CD4-positive, alpha-beta T cell treated with Interleukin-6 for 4 hours (primary cell): ENCODE measurements at places on chromosomes 12 and 14.

DNA sequence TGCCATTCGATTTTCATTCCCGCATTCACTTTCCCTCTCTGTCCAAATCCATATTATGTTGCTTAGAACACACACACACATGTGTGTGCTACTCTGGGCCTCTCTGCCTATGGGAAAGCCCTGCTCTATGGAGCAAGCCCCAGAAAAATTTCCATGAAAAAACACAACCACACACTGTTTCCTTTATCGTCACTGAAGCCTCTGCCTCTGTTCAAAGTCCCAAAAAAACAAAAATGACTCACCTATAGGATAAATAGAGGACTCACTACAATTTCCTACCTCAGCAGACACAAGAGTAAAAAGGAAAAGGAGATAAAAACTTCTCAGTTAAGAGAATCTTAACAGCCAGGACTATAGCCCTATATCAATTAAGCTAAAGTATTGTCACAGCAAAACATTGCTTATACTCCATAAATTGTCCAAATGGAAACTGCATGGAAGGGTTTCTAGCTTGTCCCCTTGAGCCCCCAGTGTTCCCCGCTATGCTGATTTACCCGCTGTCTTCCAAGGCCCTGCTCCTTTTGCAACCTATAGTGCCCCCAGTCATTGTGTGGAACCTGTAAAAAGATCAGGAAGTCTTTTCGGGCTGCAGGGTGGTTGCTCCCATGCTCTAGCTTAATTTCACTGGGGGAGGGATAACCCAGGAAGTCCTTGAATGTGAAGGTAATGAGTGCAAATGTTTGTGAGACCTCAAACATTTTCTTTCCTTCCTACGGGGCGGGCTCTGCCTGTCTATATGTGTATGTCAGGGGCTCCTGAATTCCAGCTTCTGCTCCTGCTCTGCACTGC lies 11.1 kb upstream of the PIP4K2C start:
- no peak for DNase-seq

GRCh38 chr14:52271538-52271937 lies 4.0 kb downstream of the PTGDR start:
- DNase-seq = no peak

GRCh38 chr14:89284333-89285058 lies 132.5 kb downstream of the FOXN3 start:
- no peak for DNase-seq

- no peak for DNase-seq
These were observed 21.3 kb downstream of the ACTN1 start for GRCh38 chr14:68957775-68958174.

DNA sequence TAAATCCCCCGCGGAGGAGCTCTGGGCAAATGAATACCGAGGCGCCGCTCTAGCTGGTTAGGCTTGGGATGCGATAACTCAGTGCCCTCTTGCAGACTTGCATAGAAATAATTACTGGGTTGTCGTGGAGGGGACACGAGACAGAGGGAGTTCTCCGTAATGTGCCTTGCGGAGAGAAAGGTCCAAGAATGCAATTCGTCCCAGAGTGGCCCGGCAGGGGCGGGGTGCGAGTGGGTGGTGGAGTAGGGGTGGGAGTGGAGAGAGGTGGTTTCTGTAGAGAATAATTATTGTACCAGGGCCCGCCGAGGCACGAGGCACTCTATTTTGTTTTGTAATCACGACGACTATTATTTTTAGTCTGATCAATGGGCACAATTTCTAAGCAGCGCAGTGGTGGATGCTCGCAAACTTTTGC lies 2.5 kb upstream of the TBX5 start:
- no peak for DNase-seq

DNA sequence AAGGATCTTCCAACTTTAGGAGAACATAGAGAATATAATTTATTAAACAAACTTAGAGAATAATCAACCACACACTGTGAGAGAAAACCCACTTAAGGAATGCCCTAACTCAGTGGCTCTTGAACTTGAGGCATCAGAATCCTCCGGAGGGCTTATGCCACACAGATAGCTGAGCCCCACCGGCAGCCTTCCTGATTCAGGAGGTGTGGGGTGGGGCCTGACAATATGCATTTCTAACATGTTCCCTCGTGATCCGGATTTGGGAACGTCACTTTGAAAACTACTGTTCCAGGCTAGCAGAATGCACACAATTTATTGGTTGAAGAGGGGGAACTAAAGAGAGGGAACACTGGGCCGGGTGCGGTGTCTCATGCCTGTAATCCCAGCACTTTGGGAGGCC lies 2.0 kb upstream of the SOAT2 start:
- no peak for DNase-seq

DNA sequence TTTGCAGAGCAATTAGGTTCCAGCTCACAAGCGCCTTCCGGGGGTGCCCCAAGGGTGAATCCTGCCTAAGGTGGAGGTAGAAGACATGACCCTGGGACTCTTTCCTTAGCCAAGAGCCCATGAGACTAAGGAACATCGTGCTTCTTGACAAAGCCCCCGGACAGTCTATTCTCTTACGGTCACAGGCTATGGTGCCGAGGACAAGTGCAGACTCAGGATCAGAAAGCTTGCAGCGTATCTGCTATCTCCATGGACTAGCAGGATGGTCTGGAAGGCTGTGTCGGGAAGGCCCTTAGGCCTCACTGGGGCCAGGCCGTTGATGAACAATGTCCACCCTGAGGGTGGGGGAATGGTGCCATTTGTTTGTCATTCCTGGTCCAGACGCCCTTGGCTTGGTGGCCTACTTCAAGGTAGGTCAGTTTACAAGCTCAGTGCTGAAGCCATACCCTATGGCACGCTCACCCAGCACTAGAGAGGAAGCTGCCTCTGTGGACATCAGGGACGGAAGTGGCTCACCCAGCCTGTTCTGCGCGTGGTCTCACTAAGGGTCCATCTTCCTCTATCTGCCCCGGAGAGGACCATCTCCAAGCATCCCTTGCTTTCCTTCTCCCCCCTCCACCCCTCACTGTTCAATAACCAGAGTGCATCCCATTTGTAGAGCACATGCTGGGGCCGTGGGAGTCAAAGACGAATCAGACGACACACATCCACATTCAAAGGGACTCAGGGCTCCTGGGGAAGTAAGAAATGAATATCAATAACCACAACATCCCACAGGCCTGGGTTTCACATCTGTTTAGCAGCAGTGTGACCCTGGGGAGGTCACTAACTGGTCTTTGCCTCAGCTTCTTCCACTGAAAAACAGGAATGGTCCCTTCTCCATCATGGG lies 45.0 kb upstream of the IQSEC3 start:
- no peak for DNase-seq

DNA sequence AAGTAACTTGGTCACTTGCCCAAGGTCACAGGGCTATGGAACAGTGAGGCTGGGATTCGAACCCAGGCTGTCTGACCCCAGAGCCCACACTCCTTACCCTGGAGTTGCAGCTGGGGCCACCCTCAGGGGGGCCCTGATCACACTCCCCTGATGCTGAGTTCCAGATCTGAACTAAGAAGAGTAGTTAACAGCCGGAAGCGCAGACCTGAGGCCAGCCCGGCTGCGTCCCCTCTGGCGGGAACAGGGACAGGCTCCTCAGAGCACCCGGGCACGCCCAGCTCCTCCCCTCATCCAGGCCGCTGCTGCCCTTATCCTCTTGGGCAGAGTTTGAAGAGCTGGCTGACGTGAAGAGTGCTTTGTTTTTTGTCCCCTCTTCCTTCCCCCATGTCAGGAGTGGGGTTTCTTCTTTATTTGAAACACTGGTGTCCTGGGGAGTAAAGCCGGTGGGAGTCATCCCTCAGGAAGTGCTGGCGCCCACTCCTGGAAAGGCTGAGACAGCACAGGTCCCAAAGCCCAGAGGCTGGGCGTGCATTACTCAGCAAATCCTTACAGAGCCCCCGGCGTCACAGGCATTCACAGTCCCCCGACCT lies 8.7 kb downstream of the PHB2 start:
- peak; percentile 57 for DNase-seq

GRCh38 chr14:105064721-105065143 lies 498 bp downstream of the GPR132 start:
- DNase-seq = peak; percentile 46

GRCh38 chr14:96275177-96276112 lies 19.4 kb downstream of the BDKRB1 start:
- peak; percentile 81 for DNase-seq

- no peak for DNase-seq
These were observed 30.3 kb upstream of the TTC7B start for GRCh38 chr14:90846511-90846910.

DNA sequence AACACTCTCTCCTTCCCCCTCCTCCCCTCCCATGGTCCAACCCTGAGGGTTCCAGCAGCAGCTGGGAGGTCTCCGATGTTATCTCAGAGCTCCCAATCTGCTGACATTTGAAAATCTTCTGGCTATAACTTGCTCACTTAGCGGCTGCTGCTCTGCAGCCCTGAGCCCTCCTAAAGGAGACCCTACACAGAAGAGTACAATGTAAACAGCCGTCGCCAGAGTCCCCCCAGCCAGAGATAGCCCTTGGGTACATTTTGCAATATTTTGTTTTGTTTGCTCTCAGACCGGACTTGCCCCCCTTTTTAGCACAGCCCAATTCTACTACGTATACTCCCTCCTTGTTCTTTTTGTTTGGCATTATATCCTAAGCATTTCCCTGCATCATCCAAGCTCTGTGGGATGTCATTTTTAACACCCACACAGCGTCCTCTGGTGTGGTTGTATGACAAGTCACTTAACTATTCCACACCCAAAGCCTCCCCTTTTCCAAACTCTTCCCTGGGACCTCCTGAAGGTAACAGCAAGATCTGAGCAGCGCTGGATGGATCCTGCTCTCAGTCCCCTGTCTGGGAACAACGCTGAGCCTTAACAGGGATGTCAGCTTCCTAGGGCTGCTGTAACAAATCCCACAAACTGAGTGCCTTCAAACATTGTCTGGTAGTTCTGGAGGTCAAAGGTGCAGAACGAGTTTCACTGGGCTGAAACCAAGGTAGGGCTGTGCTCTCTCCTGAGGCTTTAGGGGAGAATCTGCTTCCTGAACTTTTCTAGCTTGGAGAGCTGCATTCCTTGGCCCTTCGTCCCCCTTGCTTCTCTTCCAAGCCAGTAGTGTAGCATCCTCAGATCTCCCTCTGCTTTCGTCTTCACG lies 25.3 kb upstream of the TCL1B start:
- no peak for DNase-seq

DNA sequence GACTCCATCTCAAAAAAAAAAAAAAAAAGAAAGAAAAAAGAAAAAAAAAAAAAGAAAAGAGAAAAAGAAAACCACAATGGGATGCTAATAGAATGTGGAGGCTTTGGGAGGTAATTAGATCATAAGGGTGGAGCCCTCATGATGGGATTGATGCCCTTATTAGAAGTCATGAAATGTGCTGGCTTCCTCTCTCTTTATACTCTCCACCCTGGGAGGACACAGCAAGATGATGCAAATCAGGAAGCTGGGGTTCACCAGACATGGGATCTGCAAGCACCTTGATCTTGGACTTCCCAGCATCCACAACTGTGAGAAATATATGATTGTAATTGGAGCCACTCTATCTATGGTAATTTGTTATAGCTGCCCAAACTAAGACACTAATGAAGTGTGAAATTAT lies 13.4 kb upstream of the DRAM1 start:
- DNase-seq = no peak

DNA sequence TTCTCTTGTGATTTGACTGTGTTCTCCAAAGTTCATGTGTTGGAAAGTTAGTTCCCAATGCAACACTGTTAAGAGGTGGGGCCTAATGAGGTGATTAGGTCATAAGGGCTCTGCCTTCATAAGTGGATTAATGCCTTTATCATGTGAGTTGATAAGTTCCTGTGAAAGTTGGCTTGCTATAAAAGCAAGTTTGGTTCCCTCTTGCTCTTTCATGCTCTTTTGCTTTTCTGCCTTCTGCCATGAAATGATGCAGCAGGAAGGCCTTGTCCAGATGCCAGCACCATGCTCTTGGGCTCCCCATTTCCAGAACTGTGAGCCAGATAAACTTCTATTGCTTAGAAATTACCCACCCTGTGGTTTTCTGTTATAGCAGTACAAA lies 41.9 kb downstream of the SLC16A7 start:
- DNase-seq = no peak

DNA sequence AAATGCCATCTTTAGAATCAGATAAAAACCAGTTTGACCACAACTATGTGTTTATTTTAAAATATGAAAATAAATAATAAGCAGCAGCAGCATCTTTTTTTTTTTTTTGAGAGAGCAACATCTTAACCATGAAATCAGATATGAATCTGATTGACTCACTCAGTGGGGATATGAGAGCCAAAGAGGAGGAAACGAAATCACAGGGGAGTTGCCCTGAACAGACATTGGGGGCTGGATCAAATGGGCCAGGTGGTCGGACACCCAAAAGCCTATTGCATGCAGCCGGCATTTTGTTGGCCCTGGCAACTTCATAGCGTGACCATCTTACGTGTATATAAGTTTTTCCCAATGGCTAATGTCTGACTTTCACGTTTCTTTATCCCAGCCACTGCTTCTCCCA lies 321.1 kb downstream of the NPAS3 start:
- no peak for DNase-seq

GRCh38 chr12:10366875-10367274 lies 23.0 kb downstream of the KLRK1 start:
- DNase-seq = no peak

- no peak for DNase-seq
These were observed 106.5 kb upstream of the PLXNC1 start for GRCh38 chr12:94041850-94042249.

DNA sequence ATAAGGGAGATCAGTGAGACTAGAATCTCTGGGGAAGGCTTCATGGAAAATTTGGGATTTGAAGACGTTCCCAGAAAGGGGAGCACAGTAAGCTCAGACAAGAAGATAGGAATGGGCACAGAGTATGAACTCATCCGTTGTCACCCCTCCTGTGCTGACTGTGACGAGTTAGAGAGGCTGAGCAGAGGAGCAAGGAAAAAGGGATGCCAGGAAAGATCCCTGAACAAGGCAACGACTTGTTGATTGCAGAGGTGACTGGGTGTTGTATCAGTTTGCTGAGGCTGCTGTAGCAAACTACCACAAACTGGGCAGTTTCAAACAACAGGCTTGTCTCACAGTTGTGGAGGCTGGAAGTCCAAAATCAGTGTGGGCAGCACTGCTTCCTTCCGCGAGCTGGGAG lies 5.9 kb upstream of the GPD1 start:
- DNase-seq = no peak

- peak; percentile 48 for DNase-seq
These were observed 1.3 kb upstream of the CD63 start for GRCh38 chr12:55729819-55730818.
